OCI-M1 (cell line): ENCODE measurements at places on chromosomes 12 and 14.

DNA sequence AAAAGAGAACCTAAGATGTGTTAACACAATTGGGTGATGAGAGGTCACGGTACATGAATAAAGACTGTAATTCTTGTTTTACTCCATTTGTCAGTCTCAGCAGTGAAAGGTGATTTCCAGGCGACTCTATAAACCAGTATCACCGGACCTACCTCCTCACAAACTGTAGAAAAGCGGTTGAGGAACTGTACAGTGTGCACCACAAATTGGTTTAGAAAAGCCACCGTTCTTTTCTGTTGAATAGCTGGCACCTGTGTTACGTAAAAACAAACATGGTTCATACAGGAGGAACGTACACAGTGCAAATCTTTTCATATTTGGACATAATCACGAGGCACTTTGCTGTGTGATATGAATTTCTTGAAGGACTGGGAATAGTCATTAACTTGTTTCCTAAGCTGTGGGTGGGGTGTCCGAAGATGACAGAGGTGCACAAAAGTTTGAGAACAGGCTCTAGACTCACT is 663 bp downstream of the WASHC3 start:
- peak; percentile 48 for DNase-seq

DNA sequence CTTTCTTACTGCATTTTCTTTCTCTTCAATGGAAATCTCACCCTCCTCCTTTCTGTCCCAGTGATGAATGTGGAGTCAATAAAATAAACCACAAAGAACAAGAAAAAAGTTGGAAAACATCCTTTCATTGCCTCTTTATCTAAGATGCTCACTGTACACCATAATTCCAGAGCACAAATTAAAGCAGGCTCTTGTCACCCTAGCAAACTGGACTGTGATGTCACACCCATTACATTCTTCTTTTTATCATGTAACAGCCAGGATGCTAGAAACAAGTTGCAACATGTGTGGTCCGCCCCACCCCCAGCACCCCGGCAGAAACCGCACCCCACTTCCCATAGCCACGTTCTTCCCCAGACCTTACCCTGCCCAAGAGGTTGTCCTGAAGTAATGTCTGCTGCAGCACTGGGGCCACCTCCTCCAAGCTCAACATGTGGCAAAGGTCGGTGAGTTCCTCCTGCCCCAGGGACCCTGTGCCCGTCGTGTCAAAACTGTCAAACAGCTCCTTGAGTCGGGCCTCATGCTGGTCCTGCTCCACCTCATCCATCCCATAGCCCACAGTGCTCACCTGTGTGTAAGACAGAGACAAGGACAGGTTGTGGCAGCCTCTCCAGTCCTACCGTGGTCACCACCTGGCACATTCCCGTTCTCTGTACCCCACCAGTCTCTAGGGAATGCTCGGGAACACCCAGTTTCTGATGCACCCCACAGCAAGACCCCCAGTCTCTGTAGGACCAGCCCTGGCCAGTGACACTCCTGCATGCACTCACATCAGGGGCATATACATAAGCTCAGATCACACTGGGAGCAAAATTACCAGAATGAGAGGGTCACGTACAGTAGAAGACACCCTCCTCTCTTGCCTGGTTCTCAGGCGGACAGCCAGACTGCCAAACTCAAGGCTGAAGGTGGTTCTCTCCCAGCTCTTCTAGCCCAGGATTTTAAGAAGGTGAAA is 9.2 kb downstream of the NIN start:
- DNase-seq = peak; percentile 16

GRCh38 chr12:98127336-98127679 is 388.1 kb upstream of the TMPO start:
- no peak for DNase-seq

DNA sequence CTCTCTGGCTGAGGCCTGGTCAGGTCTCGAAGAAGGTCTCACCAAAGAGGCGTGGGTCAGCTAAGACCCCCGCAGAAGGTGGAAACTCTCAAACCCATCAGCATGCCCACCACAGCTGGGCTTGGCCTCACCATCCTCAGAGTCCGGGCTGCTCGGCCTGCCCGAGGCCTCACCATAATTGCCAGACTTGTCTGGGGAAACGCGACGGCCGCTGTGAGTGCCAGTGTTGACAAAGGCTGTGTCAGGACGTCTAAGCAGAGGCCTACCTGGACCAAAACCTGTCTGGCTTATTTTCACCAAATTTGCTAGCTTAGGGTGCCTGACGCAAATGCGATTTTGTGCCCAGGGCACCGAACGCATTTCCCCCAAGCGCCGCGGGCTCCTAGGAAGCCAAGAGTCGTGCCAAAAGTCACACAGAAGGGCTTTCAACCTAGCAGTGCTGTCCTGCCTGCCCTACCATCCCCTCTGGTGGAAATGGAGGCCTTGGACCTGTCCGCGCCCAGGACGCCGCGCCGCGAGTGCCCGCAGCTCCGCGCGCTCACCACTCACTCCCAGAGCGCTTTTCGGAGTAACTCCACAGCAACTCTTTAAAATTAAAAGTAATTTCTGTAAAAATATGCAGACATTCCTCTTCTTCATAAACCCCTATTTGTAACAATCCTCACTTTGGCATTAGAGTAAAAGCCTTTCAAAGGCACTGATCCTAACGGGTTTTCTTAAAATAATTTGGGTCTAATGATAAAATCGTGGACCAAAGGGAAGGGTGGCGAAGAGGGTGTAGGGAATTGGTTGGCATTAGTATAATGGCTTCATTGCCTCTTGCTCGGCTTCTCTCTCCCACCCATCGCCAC is 1.2 kb upstream of the ALX1 start:
- DNase-seq = no peak

- DNase-seq = no peak
These were observed 93.8 kb downstream of the LIN7A start for GRCh38 chr12:80843969-80844368.

DNA sequence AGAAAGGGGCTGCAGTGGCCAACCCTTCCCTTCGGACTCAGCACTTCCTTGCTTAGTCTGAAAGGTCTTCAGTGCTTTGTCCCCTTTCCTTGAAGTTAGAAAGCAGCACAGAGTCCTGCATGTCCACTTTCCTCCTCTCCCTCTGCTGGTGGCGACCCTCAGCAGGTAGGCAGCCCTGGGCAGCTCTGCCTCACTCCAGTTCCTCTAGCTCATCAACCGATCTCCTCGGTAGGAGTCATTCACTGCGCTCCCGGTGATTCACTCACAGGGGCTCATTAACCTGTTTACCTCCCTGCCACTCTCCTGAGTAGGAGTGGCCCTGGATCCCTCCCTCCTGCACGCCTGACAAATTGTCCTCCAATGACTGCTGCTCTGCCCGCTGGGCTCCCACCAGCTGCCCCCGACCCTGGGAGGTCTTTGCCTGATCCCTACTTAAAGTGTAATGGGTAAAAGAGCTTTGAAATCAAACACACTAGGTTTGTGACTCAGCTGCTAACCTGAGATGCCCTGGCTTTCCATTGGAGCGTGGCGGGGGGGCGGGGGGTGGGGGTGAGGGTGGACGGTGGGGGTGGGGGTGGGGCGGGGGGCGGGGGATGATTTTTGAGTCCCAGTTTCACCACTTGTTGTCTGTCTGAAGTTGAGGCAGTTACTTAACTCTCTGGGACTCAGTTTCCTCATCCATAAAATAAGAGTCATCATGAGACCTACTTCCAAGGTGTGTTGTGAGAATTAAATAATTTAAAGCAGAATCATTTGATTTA is 4.2 kb downstream of the SCNN1A start:
- no peak for DNase-seq

DNA sequence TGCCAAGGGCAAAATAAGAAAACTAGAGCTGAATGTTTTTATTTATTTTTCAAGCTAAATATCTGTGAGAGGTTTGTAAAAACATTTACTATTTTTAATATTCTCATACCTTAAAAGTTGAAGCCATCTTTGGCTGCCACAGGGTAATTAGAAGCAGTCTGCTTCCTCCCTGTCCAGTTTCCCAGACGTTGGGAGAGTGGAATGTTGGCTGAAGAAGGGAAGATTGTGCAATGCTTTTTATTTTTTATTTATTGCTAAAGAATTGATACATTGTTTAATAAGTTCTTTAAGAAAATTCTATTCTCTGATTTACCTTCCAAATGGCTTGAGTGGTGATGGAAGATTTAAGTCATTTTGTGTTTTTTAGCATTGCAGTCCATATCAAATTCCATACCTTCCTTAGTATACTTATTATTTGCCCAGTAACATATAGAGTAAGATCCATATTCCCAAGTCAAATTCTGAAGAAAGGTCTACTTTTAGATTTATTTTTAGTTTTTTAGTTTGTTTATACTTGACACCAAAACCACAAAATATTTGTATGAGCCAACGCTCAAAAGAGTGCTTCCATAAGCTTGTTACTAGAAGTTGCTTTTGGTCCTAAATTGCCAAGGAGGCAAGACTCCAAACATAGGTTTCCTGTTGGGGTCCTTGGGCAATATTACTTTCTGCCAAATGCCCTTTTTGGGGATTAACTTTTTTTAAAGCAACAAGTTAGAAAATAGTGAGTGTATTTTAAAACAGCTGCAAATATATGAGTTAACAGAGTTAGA is 124.0 kb upstream of the CPM start:
- no peak for DNase-seq

DNA sequence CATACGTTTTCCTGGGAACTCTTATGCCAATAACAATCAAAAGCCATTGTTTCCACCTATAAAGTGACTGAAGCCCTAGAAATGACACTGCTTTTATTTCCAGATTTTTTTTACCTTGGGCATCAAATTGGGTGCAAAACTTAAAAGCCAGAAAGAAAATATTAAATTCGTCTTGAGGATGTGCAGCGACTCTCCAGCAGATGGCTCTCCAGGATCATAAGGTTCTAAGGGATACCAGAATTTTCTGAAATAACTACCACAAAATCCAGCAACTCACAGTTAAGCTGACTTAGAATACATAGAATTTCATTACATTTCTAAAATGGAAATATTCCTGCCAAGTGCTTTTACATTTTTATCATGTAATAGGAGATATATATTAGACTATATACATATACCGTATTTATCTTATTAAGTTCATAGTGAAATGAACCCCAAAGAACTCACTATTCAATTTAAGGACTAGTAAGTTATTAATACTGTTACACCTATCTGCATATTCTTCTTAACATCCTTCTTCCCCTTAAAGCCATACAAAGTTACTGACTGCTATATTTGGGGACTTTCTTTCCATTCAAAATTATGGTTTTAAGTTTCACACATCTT is 44.0 kb downstream of the ARMH4 start:
- peak; percentile 66 for DNase-seq

GRCh38 chr14:35287431-35288013 is 4.7 kb upstream of the PSMA6 start:
- no peak for DNase-seq

GRCh38 chr14:96806836-96807235 is 9.7 kb downstream of the VRK1 start:
- no peak for DNase-seq

DNA sequence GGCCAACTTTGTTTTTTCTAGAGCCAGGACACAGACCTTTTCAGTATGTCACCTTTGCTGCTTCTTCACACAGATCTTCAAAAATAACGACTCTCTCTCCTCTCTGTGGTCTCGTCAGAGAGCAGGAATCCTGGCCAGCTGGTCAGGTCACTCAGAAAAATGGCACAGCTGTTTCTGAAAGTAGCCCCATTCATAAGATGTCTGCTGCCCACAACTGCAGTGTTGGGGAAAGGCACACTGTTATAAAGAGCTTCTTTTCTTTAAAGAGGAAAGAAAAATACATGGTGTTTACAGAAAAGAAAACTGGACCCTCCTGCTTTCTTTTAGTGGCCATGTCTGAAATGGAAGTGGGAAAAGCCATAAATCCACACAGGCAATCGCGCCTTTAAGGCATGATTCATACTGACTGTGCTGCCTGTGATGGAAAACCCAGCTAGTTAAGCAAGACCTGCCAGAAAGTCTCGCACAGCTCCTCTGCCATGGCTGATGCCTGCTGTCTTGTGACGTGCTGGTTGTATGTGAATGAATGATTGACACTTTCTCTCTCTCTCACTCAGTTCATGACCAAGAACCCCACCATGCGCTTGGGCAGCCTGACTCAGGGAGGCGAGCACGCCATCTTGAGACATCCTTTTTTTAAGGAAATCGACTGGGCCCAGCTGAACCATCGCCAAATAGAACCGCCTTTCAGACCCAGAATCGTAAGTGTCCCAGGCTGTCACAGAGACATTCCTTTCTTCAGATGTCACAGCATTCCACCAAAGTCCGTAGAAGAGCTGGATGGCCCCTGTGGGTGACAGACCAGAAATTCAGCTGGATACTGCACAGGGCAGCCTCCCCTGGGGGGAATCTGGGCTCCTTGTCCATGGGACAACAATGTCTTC is 147.9 kb upstream of the HIF1A start:
- DNase-seq = no peak

DNA sequence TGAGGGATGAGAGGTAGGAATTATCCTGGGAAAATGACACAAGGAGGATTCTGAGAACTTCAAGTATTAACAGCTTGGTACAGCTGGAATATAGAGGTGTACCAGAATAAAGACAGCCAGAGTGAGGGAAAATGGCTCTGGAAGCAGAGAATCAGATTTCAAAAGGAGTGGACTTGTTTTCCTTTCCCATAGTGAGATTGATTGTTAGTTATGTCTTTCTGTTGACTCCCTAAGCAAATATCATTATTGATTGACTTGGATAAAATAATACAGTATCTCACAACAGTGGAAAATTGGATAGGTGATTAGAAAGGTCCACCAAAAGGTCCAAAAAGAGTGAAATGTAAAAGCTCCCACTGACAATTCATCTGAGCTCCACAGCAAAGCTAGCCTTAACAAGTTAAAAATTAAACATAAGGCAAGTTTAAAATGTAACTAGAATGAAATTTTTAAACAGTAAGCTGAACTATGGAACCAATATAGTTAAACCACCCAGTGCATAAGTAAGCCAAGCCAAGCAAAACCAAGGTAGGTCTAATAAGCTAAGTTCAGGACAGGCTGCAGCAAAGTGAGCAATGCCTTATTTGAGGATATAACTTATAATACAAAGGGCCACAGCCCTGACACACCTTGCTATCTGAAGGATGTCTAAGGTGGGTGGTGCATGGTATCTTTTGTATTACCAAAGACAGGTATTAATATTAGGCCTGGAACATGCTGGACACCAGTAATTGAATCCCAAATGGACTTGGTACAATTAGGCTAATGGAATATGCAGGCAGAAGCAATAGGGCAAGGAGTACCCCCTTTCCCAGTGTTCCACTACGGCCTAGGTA is 21.8 kb downstream of the ENTPD5 start:
- no peak for DNase-seq

DNA sequence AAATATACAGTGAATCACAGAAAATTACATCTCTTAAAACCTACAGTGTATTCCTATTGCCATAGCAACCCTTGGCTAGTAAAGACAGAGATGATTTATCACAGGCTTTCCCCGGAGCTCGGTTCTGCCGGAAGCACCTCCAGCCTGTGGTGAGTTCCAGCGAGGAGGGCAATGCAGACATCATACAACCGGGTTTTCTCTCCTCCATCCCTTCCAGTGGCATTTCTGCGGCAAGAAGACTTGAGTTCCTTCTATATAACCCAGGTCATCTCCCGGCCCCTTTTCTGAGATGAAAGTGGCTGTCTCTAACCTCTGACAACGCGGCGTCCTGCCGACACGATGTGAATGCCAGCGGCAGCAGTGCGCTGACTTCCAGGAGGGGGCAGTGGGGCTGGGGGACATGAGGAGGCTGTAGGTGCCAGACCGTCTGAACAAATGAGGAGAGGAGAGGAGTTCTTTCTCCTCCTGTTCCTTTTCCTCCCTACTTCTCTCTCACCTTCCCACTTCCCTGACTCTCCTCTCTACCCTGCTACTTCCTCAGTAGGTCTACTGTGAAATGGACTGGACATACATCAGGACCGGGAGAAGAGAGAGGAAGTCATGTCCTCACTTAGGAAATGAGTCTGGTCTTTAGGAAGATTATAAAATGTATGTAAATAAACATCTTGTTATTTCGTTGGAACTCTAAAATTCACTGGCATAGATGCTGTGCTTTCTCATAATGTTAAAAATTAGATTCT is 68.6 kb upstream of the MAX start:
- peak; percentile 8 for DNase-seq

GRCh38 chr12:110228756-110229155 is 52.3 kb upstream of the ATP2A2 start:
- no peak for DNase-seq
